ENCODE measurements at places on chromosomes 16 and 17.

GRCh38 chr17:67178555-67178954 is 66.4 kb downstream of the HELZ start:
- DNase-seq, result no peak

DNA sequence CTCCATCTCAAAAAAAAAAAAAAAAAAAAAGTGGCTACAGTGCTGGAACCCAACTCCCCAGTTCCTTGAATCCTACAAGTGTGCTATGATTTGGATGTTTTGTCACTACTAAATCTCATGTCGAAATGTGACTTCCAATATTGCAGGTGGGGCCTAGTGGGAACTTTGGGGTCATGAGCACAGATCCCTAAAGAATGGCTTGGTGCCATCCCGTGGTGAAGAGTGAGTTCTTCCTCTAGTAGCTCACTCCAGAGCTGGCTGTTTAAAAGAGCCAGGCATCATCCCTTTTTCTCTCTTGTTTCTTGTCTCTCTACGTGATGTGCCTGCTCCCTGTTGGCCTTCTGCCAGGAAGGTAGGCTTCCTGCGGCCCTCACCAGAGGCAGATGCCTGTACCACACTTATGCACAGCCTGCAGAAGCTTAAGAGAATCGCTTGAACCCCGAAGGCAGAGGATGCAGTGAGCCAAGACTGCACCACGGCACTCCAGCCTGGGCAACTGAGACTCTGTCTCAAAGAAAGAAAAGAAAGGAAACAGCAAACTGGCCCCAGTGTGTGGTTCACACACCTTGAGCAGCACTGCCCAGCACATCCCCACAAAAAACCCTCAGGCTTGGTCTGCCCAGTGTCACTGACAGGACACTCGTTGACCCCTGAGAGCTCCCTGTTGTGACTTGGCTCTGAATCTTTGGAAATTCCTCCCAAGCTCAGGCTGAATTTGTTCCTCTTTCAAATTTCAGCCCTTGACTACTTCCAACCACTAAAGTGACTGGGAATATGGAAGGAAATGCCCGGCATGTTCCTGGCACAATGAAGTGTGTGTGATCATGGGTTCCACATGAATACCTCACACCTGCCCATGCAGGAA is 3.1 kb downstream of the MT1E start:
- no peak for DNase-seq

DNA sequence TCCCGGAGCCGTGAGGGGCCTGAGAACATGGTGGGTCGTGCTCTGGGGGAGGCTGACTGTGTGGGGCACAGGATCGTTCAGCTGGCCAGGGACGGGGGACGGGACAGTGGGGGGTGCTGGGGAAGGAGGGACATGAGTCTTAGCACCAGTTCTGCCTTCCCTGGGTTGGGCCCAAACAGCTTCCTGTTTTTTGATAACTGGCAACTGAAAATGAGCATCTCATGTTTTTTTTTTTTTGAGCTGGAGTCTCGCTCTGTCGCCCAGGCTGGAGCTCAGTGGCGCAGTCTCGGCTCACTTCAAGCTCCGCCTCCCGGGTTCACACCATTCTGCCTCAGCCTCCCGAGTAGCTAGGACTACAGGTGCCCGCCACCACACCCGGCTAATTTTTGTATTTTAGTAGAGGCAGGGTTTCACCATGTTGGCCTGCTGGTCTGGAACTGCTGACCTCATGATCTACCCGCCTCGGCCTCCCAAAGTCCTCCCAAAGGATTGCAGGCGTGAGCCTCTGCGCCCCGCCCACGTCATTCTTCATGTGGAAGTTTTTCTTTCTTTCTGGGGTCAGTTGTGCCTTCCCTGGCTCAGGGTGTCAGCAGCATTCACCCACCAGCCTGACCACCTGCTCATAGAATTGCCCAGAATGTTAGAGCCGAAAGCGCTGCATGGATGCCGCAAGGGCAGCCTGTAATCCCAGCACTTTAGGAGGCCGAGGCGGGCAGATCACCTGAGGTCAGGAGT is 6.4 kb downstream of the ASPSCR1 start:
- no peak for DNase-seq

GRCh38 chr16:29308644-29309546 is 97.6 kb downstream of the NPIPB11 start:
- no peak for DNase-seq

Measured in activated CD8-positive, alpha-beta memory T cell treated with anti-CD3 and anti-CD28 coated beads, Interleukin-2, amount 10 ng/mL, durations not matched to agents 7 days and 5 days (primary cell).